ENCODE measurements at places on chromosomes 12 and 14.

GRCh38 chr14:103828315-103828967 is 18.9 kb downstream of the PPP1R13B start:
- no peak for DNase-seq

DNA sequence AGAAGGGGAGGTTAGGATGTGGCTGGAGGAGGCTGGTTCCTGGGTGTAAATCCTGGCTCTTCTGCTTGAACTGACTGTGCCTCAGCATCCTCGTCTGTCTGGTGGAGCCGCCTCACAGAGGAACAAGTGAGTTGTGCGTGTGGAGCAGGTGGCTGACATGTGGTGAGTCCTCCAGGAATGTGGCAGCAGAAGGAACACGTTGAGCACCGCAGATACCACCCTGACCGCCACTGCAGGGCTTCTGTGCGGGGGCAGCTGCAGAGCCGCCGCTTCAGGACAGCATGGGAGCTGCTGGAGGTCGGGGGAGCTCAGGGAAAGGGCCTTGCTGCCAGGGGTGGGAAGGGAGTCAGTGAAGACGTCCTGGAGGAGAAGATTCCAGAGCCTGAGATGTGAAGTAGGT is 48.9 kb downstream of the TRAF3 start:
- no peak for DNase-seq

DNA sequence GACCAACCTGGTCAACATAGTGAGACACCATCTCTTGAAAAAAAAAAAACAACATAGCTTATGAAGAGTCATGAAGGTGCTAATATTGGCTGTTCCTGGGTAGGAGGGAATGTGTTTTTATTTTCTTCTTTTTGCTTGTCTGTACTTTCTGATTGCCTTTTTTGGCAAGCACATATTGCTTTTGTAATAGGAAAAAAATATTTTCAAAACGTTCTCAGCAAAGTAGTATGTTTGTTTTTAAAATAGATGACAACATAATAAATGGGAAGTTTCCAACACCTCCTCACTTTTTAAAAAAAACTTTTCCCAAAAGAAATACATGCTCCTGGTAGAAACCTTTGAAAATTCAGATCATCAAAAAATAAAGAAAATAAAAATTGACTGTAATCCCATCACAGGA is 20.9 kb downstream of the FOS start:
- DNase-seq, result no peak

DNA sequence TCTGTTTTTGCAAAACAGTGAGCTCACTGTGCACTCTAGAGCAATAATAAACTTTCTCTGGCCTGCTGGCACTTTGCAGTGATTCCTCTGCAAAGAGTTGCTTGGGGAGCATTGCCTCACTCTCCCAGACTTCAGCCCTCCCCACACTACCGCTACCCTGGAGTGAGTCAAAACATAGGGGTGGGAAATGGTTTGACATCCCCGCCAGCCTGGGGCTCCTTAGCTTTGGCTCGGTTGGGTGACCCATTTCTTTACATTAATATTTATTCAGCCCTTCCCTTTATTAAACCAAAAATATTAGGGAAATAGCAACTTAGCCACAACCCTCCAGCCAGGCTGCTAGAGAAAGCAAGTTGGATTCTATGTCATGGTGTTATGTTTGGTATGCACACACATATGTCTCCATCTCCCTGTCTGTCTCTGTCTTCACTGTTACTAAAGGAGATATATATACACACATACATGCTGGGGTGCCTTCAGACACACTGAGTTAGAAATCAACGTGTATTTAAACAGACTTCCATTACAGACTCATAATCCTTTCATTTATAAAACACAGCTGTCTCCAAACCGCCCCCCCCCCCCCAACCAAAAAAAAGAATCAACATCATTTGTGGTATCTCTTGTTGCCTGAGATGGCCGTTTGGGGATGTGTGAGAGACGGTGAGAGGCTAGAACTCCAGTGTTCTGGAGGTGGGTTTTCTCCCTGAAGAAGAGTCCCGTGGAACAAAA is 3.4 kb upstream of the IRF2BPL start:
- no peak for DNase-seq

GRCh38 chr12:124289634-124290600 is 5.0 kb upstream of the RFLNA start:
- DNase-seq, result no peak

- no peak for DNase-seq
These were observed 15.2 kb downstream of the ANHX start for GRCh38 chr12:133220521-133220920.

DNA sequence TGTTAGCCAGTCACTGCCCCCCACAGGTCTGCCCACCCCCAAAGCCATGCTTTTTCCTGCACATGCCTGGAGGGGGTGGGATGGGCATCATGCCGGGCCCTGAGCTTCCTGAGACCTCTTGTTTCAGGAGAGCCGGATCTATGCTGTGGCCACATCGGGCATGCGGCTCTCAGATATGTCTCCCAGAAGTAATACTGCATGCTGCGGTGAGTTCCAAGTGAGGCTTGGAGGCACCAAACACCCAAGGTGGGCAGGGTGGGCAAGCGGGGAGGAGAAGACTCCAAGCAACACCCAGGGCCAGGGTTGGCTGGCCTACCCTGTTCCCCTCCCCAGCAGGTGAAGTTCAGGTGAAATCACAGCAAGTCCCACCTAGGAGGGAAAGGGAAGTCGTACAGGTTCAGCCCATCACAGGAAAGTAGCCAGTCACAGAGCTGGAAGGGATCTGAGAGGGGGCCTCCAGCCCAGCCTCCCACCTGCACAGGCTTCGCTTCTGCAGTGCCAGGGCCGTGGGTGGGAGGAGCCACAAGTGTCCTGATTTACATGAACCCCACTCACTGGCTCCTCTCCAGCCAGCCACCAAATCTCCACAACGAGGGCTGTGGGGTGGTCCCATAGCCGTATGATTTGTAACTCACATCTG is 30.9 kb downstream of the PIGH start:
- DNase-seq, result no peak

GRCh38 chr12:104471336-104471735 is 14.6 kb downstream of the CHST11 start:
- no peak for DNase-seq

DNA sequence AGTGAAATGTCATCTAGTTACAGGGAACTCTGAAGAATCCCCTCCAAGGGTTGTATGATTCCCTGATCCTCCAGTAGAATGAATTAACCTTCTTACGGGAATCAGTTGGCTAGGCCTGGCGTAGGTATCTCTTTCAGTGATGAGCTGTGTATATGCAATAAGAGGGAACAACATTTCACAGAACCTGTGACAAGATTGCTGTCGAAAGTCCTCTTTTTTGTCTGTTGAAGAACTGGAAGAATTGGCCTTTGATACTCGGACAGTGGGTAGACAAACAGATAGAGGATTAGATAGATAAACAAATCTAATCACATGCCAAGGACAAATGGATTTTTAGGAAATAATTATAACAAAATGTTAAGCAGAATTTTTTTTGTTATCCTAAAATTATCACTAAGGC is 184.6 kb downstream of the MDGA2 start:
- DNase-seq, result no peak

GRCh38 chr12:102010265-102010994 is 51.4 kb downstream of the WASHC3 start:
- no peak for DNase-seq

DNA sequence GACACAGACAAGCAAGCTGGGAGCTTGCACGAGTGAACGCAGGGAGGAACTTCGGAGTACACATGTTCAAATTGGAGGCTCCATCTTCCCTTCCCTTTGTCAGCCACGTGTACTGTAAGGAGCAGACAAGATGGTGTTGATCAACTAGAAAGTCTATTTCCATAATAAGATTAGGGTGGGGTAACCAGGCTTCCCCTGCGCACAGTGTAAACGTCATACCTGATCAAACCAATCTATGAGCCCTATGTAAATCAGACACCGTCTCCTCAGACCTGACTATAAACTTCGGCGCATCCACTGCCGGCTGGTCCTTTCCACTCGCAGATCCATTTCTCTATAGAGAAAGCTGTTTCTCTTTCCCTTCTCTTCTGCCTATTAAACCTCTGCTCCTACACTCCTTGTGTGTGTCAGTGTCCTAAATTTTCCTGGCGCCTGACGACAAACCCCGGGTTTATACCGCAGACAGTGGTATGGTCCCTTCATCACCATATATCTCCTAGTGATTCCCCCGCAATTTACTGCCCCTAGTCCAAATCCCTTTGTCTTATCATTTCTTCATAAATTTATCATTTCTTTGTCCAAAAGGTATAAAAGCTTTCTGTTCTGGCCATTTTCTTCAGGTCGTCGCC is 7.5 kb upstream of the ETFBKMT start:
- no peak for DNase-seq

DNA sequence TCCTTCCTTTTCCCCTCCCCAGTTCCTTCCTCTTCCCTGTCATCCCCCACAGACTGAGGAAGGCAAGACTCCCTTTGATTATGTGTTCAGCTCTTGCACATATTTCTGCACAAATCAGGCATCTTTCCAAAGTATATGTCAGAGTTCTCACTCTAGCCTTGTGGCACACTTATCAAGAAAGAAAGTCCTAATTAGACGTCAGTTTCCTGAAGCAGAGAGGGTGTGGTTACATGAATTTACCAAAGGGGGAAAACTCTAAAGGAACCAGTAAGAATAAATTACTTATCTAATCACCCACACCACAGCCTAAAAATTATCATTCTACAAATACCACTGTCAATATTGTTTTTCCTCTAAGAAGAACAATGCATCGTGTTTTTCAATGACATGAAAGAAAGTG is 120.7 kb upstream of the GRIP1 start:
- DNase-seq, result no peak

- no peak for DNase-seq
These were observed 29.6 kb downstream of the TMX1 start for GRCh38 chr14:51269634-51270033.

DNA sequence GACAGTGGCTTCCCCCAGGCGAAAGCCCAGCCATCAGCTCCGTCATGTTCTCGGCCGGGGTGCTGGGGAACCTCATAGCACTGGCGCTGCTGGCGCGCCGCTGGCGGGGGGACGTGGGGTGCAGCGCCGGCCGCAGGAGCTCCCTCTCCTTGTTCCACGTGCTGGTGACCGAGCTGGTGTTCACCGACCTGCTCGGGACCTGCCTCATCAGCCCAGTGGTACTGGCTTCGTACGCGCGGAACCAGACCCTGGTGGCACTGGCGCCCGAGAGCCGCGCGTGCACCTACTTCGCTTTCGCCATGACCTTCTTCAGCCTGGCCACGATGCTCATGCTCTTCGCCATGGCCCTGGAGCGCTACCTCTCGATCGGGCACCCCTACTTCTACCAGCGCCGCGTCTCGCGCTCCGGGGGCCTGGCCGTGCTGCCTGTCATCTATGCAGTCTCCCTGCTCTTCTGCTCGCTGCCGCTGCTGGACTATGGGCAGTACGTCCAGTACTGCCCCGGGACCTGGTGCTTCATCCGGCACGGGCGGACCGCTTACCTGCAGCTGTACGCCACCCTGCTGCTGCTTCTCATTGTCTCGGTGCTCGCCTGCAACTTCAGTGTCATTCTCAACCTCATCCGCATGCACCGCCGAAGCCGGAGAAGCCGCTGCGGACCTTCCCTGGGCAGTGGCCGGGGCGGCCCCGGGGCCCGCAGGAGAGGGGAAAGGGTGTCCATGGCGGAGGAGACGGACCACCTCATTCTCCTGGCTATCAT is 663 bp downstream of the PTGER2 start:
- DNase-seq, result no peak

- peak; percentile 20 for DNase-seq
These were observed 198.5 kb downstream of the ATP23 start for GRCh38 chr12:58139894-58140293.

DNA sequence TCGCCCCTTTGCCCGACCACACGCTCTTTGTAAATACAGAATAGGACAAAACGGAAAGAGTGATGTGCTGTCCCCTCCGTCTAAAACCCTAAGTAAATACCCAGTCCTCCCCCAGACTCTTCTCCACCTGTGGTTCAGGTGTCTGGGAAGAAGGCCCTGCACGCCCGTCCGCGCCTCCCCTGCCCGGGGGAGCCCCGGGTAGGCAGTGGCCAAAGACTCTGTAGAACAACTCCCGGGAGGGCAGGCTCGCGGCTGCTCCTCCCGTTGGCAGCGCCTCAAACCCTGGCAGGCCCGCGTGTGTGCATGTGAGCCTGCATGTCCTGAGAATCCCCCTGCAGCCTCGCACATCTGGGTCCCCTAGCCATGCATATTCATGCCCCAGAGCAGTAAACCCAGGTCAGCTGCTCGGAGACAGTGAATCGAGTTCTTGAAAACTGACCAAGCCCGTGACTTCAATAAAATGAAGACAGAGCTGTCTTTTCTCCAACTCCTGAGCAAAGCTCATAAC is 165.8 kb downstream of the MON2 start:
- DNase-seq, result no peak

DNA sequence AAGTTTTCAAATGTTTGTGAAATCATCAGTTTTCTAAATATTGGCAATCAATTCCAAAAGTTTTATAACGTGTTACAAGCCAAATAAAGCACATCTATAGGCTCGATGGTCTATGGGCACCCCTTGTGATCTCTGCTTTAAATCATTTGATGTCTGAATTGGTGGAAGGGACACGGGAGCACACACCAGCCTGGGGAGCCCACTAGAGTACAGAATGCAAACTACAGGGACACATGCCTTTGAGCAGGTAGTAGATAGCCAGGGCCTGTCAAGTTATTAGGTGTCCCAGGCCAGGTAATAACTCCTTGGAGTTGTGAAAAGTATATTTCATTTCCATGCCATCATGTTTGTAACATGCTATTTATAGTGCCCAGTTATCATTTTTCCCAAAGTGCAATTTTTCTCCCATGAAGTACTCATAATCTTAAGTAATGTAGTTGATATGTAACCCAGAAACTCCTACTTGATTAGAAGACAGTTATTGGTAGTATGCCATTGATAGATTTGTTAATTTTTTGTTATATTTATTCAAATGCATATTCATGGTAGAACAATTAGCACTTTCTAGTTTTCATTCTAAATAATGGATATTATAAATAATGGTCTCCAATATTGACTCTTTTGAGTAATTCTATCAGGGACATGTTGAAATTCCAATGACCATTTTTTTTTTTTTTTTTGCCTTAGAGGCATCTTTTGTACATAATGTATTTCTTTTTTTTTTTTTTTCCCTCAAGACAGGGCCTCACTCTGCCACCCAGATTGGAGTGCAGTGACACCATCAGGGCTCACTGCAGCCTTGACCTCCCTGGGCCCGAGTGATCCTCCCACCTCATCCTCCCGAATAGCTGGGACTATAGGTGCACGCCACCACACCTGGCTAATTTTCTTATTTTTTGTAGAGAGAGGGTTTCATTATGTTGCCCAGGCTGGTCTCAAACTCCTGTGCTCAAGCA is 96.9 kb upstream of the FGD4 start:
- no peak for DNase-seq

GRCh38 chr12:80861641-80862378 is 75.9 kb downstream of the LIN7A start:
- no peak for DNase-seq

DNA sequence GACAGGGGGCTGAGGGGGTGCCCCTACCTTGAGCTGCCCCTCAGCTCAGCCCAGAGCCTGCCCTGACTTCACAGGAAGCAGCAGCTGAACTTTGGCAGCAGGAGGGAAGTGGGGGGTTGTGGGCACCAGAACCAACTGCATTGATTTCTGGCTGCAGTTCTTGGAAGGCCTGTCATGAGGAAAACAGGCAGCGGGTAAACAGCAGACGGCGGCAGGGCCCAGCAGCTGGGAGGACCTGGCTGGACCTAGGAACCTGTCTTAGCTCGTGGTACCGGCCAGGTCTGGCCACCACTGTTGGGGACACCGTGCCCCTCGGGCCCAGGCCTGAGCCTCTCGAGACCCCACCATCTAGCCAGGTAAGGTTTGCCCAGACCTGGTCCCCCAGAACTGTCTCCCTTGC is 154.2 kb upstream of the MYL2 start:
- DNase-seq, result no peak
